Jurkat, Clone E6-1 (cell line): ENCODE measurements at places on chromosomes 5 and 9.

DNA sequence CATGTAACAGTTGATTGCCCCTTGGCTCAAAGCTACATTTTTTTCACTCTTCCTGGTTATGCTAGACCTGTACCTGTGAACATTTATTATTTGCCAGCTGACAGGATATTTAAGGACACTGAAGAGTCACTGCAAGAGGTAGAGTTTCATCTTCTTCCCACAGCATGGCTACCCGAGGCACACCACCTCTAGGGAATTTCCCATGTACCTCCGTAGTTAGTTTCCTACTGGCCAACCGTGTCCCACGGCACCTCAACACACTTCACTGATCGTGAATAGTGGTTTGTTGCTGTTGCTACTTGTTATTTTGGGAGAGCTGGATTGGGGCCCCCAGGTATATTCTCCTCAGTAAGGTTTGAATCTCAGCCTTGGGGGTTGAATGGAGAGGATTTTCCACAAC, 648.6 kb downstream of the SEMA5A start:
- DNase-seq, result no peak

- no peak for DNase-seq
These were observed 94.1 kb upstream of the ITGA2 start for GRCh38 chr5:52895075-52895474.

GRCh38 chr5:180690562-180690961, 41.2 kb upstream of the FLT4 start:
- no peak for DNase-seq

- no peak for DNase-seq
These were observed 462.5 kb upstream of the TYRP1 start for GRCh38 chr9:12230708-12231107.

DNA sequence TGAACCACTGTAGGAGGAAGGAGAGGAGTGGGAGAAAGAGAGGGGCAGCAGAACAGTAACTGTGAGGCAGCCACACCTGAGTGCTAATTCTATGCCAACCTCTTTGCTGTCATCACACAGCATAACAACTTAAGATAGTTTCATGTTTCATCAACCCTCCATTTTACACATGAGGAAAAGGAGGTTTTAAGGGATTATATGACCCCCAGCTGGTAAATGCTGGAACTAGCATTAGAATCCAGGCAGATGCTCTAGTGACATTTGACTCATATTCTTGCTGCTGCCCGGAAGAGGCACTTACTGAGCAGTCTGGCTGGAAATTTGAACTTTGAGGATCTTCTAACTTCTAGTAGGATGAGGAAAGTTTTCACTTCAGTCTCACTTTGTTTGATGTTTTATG, 24.1 kb upstream of the VLDLR start:
- no peak for DNase-seq

- DNase-seq, result no peak
These were observed 99.1 kb downstream of the RXRA start for GRCh38 chr9:134425401-134425800.

- DNase-seq, result no peak
These were observed 69.2 kb upstream of the MYO10 start for GRCh38 chr5:17005107-17005828.

- DNase-seq, result no peak
These were observed 100.0 kb downstream of the SEMA5A start for GRCh38 chr5:9445826-9446388.

- DNase-seq, result no peak
These were observed 134.7 kb upstream of the DMRT1 start for GRCh38 chr9:706606-707459.

- DNase-seq, result no peak
These were observed 1.1 kb downstream of the KDM3B start for GRCh38 chr5:138353560-138354080.

- no peak for DNase-seq
These were observed 13.3 kb upstream of the GLRX start for GRCh38 chr5:95835682-95836385.

DNA sequence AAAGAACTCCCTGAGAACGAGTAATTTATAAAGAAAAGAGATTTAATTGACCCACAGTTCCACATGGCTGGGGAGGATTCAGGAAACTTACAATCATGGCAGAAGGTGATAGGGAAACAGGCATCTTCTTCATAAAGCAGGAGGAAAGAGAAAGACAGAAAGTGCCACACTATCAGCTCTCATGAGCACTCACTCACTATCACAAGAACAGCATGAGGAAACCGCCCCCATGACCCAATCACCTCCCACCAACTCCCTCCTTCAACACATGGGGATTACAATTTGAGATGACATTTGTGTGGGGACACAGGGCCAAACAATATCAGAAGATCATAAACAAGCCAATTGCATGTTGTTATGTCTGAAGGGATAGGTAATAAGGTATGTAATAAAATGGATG, 935.9 kb upstream of the COX7C start:
- no peak for DNase-seq

DNA sequence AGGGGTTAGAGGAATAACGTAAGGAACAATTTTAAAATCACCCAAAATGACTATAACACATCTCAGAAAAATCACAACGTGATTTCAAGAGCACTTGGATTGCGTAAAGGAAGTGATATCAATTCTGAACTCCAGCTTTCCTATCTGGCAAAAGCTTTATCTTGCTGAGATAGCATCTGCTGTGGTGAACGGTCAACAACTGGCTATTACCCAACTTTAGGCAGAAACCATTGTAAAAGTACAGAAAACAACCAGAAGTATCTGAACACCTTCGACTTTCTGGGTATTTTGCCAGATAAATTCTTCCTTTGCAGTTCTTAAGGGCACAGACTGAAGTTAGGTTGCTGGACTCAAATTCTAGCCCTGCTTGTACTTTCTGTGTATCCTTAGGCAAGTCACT, 9.2 kb downstream of the ABLIM3 start:
- DNase-seq, result no peak

GRCh38 chr5:1007681-1008450, 736 bp upstream of the NKD2 start:
- DNase-seq, result no peak

GRCh38 chr5:56164376-56164775, 68.8 kb downstream of the ANKRD55 start:
- DNase-seq, result no peak

DNA sequence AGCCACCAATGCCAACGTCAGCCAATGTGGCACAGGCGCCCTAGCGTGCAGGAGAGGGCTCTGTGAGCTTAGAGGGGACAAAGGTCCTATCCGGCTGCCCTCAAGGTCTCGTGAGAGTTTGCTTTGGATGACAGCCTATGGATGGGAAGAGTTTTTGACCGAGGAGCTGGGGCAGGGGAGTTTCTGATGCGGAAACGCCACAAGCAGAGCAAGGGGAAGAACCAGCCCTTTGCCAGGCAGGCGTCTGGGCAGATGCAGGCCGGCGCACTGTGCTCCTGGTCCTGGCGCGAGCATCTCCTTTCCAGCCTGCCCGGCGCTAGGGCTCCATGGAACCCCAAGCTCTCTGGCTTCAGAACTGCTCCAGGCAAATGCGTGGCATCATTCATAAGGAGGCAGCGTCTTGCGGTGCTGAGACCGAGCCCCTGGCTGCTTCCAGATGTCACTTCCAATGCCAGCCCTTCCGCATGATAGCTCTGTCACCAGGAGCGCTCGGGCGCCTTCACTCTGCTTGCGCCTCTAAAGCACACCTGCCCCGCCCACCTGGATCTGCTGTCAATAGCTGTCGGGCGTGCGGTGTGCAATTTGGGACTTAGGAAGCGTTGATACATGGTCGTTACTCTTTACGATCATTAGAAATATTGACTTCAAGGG, 374.9 kb upstream of the IRX1 start:
- DNase-seq, result no peak

- DNase-seq, result no peak
These were observed 1867.3 kb downstream of the EFNA5 start for GRCh38 chr5:105803431-105803830.

DNA sequence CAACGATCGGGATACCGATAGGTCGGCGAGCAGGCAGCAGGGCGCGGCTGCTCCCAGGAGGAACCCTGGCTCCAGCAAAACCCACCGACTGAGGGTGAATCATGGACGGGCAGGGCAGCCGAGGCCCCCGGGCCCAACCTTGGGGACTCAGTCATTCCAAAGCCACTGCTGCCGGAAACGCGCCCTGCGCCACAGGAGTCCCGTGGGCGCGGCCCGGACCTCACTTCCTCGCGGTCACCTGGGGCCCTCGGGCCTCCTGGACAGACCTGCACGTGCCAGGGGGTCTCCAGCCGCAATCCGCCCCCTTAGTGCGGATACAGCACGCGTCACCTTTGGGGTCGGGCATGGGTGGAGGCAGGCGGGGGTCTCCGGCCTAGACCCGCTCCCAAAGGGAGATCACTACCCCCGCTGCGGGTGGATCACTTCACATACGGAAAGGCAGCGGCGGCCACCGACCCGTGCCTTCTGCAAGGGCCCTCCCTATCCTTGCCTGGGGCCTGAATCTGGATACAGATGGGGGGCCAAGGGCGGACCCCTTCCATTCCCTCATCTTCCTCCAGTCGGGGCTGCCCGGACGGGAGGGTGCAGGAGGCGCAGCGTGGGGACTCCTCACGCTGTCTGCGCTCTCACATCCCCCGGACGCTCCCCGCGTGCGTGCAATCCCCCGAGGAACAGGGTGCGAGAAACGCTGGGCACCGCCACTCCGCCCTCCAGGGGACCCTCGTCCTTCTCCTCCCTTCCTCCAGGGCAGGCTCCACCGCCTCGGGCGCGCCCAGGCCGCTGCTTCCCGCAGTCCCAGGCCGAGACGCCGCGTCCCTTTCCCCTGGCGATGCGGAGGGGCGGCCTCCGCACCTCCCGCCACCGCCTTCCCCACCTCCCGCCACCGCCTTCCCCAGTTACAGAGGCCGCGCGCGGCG, 586 bp downstream of the TXN start:
- no peak for DNase-seq

- no peak for DNase-seq
These were observed 129.0 kb upstream of the WWC1 start for GRCh38 chr5:168162464-168162863.

GRCh38 chr9:123395276-123395688, 39.3 kb downstream of the CRB2 start:
- DNase-seq, result no peak

DNA sequence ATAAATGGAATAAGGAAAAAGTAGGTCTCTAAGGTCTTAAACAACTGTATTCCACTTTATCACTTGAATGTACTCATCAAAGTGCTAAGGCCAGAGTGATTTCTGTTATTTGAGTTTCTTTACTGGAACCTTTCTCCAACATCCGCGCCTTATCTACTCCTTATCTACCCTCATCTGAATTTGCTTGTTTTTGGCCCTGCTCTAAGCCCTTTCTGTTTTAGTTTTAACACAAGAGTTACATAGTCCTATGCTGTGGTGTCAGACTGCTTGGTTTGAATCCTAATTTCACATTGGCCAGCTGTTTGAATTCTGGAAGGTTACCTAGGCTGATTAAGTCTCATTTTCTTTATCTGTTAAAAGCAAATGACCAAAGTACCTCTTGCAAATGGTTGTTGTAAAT, 128.3 kb downstream of the PCSK5 start:
- DNase-seq, result no peak

GRCh38 chr9:91155746-91156376, 205.9 kb downstream of the AUH start:
- peak; percentile 64 for DNase-seq

GRCh38 chr5:174057206-174057605, 11.7 kb downstream of the NSG2 start:
- DNase-seq, result no peak

DNA sequence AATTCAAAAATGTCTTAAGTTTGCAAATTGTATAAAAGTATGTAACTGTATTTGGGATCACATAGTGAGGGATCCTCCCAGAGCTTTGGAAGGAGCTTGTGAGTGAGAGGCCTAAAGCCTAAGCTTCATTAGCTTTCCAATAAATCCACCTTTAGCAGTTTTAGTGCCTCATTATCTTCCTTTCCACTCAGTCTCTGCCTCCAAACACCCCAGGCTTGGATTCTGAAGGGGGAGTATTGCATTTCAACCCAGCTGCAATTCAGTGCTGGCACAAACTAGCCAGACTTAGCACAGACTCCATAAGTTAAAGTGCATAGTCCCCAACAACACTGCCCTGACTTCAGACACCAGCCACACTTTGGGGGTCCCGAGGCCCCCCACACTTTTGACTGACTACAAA, 113.5 kb downstream of the SMARCA2 start:
- DNase-seq, result no peak
